ENCODE measurements at places on chromosomes 2 and 18.

DNA sequence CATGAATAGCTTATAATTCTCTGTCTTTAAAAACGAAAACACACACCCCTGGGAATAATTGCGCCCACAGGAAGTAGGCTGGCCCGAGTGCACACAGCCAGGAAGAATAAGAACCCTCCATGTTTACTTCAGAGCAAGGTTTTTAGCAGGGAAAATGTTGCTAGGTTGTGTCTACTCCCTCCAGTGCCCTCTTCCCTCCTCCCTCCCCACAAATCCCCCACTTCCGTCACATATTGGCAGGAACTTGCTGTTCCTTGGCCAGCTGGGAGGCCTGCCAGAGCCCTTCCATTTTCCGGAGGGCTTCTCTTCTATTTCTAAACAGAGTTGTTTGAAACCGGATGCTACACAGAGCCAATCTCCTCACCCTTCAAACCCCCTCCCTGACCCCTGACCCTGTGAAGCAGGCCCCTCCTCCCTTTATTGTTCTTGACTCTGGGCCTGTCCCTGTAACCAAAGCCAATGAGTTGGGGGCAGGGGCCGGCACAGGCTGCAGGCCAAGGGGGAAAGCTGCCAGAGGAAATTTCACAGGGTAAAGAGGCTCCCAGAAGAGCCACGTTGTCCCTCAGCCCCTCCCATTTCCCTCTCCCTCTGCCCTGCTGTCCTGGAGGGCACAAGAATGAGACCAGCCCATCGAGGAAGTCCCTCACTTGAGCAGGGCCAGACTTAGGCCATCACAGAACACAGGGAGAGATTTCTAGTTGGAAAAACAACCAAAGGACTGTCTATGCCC is 49.8 kb upstream of the LGALSL start:
- DNase-seq: no peak

DNA sequence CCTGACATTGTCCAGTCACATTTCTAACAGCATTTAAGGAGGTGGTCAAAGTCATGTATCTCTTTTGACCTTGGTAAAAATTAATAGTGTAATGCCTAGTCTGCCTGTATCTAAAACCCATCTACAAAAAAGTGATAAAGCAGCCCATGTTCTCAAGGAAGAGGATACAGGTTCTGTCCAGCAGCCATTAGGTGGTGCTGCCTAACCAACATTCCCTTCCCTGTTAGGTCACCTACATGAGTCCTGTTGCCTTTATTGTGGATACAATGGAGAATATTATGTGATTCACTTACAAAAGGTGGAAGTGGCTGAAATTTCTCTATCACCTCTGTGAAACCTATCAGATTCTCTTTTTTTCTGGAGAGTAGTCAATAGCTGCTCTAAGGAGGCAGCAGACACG is 52.5 kb downstream of the AQP4 start:
- DNase-seq: peak; percentile 22

DNA sequence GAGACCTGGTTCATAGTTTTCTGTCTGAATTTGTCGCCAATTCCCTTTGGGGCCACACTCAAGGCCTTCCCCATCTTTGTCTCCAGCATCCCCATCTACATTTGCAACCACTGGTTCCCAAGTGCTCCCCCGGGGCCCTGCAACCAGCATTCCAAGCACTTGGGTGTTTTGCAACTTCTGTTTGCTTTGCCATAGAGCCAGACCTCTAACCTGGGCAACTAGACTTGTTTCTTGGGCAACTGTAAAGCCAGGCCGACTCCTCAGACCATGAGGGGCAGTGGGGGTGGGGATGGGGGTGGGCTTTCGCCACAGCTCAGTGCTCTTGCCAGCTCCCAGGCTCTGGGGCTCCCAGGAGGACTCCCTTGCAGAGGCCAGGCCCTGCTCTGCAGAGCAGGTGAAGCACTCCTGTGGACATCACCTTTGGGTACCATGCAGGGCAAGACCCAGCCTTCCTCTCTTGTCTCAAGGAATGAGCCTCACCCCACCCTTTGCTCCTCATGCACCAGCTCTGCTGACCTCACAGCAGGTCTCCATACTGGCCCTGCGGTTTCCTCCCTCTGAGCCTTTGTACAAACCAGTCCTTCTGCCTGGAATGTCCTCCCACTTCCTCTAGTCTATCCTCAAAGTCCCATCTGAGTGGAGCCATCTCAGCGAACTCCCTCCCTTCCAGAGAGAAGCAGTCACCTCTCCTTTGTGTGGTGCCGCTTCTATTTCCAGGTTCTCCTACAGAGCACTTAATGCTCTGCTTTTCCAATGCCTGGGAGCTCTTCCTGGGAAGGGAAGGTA is 126.7 kb upstream of the MYCN start:
- DNase-seq: no peak

DNA sequence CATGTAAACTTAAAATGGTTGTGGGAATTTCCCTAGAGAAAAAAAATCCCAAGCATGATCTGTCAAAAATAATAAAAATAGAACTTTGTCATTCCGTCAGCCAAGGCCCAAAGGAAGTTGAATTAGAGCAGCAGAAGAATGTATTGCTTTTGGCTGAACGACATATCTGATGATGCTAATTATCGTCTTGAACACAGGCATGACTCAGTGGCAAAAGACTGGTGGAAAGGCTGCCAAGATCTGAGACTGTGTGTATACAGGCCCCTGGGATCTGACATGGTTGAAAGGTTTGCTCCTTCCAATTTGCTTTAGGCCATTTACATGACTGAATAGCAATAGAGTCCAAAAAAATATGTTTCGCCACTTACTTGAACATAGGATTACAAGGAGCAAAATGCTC is 1057.1 kb upstream of the CRIM1 start:
- no peak for DNase-seq

- peak; percentile 74 for DNase-seq
Observed at GRCh38 chr2:196783431-196784094, 15.9 kb downstream of the GTF3C3 start.

- DNase-seq: no peak
Observed at GRCh38 chr2:204871231-204871953, 326.1 kb downstream of the PARD3B start.

DNA sequence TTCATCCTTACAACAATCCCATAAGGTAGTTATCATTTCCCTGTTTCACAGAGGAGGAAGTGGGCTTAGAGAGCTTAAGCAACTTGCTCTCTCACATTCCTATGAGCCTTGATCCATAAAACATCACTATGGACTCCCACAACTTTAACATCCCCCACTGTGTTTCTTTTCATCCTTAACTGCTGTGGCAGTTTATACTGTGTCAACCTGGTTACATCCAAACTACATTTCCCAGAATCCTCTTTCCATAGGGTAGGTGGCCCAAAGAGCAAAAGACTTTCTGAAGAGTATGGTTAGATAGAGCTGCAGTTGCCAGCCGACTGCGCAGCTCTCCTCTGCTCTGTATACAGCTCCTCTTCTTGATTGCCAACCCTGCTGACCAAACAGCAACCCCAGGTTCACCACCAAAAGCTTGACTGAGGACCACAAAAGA is 22.5 kb downstream of the MAP3K2 start:
- no peak for DNase-seq

DNA sequence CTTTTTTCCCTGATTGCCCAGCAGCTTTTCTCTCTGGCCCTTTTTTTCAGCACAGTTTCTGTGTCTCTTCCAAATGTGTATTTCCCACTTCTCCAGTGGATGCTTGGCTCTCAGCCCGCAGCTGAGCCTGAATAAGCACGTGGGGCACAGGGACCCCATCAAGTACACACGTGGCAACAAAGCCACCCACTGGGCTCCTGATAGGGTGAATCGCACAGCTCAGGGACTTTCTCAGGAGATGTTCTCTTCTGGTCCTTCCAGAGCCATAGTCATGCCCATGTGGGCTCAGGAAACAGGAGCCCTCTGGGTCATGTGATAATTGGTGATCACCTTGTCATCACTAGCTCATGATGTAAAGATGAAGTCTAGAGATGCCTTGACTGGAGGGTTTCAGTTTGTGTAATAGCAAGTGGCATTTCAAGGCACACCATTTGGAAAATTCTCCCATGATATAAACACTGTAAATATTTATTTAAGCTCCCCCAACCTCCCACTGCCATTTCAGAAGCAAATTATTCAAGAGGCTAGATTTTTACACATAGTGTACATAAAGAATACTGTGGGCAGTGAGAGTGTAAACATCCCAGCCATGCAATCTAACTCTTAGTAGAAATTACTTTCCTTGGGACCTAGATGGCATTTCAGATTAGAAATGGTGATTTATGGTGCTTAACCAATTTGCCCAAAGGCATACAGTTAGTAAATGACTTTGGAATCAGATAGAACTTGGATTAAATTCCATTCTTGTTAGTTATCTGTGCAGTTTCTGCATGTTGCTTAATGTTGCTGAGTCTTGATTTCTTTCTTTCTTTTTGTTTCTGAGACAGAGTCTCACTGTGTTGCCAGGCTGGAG is 597.5 kb downstream of the SLC4A3 start:
- DNase-seq: no peak
